ENCODE measurements at places on chromosomes 3 and 15.
A peak's percentile ranks its signal among the peaks of the same experiment; 100 is the strongest.

- DNase-seq, result no peak
Measured at GRCh38 chr15:43189296-43189695, 4.1 kb downstream of the CCNDBP1 start.

GRCh38 chr15:47542312-47542989, 174.9 kb upstream of the SEMA6D start:
- no peak for DNase-seq

DNA sequence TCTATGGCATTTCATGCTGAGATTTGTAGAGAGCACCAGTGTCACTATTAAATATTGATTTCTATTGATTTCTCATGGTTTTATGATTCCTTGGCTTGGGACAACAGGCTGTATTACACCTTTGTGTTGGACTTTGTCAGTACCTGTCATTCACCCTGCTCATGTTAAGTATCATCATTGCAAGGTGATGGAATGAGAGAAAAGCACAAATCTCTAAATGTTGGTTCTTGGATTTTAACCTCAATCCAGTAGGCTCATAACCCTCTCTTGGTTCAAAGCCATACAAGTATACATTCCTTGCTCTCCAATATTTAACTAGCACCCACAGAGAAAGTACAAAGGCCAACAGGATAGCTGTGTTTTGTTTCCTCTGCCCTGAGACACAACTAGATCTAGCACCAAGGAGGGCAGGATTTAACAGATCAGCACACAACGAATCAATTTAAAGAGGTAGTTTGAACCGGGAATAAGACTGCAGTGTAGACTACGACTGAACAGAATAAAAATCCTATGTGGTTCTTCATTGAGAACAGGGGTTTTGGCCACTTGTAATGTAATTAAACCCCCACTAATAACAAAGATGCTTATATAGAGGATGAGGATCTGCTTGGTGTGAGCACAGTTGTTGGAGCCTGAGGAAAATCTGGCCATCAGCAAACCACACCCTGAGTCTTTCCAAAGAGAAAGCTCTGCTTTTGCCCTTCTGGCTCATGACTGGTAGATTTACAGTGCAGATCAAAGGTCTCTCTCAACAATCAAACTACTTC, 78.0 kb upstream of the TNFSF10 start:
- no peak for DNase-seq

DNA sequence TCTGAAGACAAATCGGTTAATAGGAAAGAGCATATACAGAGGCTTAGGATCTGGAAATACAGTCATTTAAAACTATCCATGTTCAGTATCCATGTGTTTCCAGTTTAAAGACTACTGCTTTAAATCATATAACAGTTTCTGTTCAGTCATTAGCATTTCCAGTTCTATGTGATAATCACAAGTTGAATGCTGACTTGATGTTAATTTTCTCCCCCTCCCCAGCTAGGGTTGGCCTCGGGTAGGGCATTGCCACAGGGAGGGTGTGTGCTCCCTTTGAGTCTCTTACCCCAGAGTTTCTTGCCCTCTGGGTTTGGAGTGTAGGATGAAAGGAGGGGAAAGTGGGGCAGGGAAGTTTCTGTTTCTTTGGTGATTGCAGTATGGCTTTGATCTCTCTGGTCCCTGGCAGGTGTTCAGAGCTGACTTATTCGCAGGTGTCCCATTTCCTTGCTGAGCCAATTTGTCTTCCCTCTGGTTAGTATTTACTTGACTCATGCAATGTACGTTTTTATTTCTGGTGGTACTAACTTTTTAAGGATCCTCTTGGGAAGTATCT, 86.3 kb downstream of the SH3GL3 start:
- DNase-seq, result no peak

DNA sequence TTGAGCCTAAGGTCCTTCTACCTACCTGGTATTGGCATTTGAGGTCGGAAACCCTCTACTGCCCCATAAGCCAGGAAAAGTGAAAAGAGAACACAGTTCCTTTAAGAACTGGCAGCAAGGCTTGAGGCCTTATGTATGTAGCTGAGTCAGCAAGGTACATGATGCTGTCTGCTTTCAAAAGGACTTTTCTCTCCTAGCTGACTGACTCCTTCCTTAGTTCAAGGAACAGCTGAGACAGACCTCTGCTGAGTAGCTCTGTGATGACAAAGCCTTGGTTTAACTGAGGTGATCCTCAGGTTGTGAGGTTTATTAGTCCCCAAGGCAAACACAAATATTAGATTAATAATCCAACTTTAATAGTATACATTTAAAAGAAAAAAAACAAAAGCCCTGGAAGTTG, 45.8 kb downstream of the ADPGK start:
- no peak for DNase-seq

DNA sequence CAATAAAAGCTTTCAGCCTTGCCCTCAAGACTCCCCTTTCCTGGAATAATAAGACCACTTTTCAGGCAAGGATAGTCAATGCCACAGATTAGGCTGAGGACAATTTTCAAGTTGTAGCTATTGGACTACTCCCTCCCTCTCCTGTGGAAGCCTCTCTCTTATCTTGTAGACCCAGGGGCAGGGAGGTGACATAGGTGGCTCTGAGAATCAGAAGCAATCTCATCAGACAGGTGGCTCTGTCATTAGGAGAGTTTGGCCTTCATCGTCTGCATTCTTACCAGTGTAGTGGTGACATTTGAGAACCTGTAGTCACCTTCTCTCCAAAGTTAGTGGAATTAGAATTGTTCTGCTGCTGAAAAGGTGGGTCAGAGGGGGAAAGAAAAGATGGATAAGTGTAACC, 80.0 kb downstream of the LARS2 start:
- no peak for DNase-seq

DNA sequence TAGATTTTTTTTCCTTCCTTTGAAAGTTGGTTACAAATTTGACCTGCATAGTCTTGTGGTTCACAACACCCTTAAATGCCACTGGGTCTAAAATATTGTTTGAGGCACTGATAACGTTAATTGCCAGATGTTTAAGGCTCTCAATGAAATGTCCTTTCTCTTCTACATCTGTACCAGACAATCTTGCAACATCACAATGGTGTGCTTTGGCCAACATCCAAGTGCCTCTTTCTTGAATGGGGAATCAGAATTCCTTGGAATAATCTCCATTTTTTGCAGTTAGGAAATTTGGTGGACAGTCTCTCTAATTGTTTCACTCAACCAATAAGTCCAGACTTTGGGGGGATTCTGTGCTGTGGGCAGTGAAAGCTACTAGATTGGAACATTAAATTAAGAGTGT, 26.0 kb upstream of the PEX5L start:
- no peak for DNase-seq

- DNase-seq, result no peak
Measured at GRCh38 chr3:89360156-89360555, 252.7 kb downstream of the EPHA3 start.

DNA sequence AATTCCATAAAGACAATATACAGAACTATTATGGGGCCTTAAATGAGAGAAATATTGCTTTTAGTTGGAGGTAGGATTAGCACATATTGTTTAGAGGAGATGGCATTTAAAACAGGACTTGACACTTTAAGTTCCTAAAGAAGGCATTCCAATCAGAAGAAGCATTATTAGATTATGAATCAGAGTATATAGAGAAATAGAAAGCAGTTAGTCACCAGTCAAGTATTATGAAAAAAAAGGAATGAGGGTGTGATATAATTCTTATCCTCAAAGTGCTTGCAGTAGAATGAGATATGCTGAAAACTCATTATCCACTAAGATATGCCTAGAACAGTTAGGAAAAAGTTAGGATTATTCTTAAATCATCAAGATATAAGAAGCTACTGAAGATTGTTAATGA, 456.2 kb downstream of the ZNF385D start:
- no peak for DNase-seq

GRCh38 chr3:183966361-183966791, 51.3 kb downstream of the ABCC5 start:
- DNase-seq, result no peak

- DNase-seq, result no peak
Measured at GRCh38 chr3:16355828-16356227, 90.8 kb downstream of the OXNAD1 start.

DNA sequence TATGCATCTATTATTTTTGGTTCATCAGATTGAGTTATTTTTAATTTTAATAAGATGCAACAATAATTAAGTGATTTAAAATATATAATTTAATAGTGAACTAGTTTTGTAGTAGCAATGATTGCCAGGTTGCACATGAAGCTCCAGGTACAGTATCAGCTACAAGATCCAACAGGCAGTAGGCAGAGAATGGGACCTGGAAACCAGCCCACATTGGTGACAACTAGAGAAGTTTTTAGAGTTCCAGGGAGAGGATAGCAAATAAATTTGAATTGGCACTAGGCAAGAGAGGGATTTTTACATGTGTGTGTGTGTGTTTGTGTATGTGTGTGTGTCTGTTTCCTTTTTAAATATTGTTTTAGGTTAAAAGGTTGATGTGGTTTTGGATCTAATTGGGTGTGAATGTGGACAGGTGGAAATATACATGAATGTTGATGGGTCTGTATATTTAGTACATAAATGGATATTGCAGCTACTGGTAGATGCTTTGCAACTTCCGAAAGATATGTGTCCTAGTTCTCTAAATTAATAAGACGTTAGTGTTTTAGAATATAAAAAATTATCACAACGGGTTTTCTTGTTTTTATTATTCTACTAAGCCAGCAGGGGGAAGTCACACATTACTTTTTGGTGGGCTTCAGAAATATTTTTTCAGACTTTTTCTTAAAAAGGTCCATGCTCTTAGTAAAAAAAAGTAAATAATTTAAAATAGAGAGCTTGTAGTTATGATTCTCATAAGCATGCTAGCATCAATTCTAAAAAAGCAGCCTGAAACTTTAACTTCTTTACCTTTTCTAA, 110.1 kb upstream of the GBE1 start:
- no peak for DNase-seq

GRCh38 chr3:128330214-128330842, 136.4 kb downstream of the DNAJB8 start:
- DNase-seq, result no peak

- no peak for DNase-seq
Measured at GRCh38 chr3:140917772-140918171, 23.9 kb upstream of the SLC25A36 start.

- DNase-seq, result no peak
Measured at GRCh38 chr3:124654470-124654845, 75.8 kb upstream of the UMPS start.

DNA sequence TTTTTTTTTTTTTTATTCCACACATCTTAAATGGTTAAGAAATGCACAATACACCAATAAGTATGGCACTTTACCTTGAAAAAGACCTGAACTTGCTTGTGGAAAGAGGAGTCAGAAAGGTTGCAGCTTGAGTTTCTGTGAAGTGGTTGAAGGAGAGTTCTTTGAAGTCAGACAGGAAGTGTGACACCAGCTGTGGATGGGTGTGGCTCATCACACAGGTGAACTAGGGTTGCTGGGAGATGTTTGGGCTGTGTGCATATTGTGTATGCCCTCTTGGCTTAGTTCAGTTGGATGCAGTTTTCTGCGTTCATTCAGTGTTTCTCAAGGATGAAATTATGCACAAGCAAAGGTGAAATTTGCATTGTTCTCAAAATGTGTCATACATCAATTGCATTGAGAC, 6.3 kb downstream of the AEN start:
- DNase-seq, result peak; percentile 54

GRCh38 chr3:24810881-24811280, 316.2 kb upstream of the THRB start:
- DNase-seq, result no peak

DNA sequence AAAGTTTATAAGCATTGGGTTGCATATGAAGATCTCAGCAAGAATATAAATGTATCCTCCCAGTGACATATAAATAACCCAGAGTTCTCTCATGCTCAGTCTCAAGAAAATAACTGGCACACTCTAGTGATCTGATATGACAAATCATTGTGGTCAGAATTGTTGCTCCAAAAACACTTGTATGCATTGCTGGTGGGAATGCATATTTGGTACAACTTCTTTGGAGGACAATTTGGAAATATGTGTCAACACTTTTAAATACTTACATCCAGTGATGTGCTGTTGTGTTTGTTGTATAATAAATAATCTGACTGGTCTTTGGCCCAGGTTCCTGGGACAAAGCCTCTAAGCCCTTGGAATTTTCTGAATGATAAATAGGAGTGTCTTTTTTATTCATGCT, 66.7 kb upstream of the STT3B start:
- DNase-seq, result no peak

DNA sequence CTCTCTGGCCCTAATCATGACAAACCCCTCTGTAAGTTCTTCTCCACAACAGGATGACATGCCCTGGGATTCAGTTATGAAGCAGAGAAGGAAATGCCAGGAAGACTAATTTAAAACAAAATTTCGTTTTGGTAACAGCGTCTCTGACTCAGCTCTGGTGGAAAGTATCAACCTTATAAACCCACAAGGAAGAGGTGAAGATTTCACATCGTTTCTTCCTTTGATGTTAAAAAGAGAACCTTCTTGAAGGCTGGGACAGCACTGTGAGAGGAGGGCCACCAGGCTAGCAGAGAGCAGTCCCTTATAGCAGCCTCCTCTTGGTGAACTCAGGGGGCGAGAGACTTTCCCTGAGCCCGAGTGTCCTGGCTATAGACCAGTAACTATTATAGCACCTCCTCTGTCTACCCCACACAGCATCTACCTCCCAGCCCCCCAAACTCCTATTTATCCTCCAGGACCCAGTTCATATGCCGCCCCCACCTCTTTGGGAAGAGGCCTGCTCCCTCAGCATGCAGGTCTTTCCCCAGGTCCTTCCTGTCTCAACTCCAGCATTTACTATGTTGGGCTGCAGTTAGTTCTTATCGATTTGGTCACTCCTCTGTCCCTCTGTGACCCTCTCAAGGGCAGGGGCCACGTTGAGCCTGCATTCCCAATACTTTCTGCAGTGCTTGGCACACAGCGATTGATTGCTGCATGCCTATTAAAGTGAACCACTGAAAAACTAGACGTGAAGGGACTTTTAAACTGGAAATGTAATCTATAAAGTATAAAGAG, 321.5 kb upstream of the ICE2 start:
- DNase-seq, result no peak

GRCh38 chr3:95184038-95184437, 1121.2 kb downstream of the NSUN3 start:
- no peak for DNase-seq

DNA sequence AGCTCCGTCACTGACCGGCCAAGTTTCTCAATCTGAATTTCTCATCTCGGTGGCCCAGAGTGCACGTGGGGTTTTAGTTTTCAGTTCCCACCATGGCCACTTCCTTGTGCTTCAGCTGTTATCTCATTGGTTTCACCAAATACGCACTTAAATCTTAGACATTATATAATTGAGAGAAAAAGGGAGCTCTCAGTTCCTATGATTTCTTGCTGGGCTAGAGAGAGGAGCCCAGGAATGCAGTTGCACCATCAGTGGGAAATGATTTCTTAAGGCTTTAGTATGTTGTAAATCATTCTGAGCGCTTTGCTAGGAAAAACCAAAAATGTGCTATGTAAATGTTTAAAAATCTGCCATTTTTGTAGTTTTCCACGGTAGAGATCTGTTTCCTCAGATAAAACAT, 53.2 kb downstream of the OXNAD1 start:
- DNase-seq, result no peak

Data from activated CD4-positive, CD25-positive, alpha-beta regulatory T cell treated with anti-CD3 and anti-CD28 coated beads, Interleukin-2, amount 50 U/mL, for 72 hours (primary cell).